Suppressor macrophage treated with lipopolysaccharide for 1 hour (primary cell): ENCODE measurements at places on chromosomes 3 and 15.
A peak's percentile ranks its signal among the peaks of the same experiment; 100 is the strongest.

DNA sequence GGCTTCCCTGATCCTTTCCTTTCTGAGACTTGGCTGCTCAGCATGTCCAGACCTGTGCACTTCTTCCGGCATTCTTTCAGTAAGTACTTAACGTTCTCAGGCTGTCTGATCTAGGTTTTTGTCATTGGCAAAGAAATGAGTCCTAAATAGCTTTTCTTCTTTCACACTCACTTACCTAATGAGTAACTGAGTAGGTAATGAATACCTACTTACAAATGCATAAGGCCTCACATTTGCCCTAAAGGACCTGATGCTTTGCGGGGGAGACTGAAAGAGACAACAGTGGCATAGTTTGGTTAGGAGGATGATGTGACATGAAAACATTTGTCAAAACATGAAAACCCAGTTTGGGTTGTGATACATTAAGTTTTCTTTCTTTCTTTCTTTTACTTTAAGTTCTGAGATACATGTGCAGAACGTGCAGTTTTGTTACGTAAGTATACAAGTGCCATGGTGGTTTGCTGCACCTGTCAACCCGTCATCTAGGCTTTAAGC is 516.7 kb upstream of the CFAP20DC start:
- DNase-seq, result no peak

DNA sequence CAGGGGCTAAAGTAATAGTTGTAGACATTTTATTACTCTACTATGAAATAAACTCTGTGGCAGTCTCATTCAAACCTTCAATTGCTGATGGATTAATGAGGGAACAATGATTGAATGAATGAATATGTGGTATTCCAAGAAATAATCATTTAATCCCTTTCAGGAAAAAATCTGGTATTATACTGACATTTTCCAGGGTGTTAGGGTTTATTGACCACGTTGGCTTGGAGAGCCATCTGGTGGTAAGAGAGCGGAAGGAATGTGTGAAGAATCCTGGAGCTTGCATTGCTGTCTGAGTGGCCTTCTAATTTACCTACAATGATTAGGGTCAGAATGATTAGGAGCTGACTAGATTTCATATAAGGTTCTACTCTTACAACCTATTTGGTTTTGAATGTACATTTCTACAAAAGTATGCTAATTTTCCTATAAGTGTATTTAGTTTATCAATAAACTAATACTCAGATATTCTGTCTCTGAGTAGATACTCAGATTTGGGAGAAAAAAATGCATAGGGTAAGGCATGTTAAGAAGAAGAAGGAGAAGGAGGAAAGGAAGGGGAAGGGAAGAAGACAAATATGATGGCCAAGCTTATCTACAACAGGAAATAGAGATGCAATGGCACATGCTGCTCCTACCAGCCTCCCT is 249.9 kb downstream of the ROBO1 start:
- peak; percentile 7 for DNase-seq

- DNase-seq, result no peak
Measured at GRCh38 chr15:63405159-63405558, 23.5 kb upstream of the CA12 start.

DNA sequence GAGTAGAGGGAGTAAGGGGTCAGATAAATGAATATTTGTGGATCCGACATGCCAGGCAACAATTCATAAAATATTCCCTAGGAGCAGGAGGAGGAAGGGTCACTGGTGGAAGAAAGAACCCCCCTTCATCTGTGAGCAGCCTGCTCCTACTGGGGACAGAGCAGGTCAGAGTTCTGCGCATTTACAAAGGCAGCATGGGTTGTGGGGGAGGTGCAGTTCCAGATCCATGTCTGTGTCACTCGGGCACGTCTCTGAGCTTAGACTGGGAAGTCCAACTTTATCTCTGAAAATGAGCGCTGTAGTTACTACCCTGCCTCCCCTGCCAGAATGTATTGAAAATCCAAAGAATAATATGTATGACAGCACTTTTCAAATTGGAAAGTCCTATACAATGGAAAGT is 115.2 kb downstream of the GABRG3 start:
- DNase-seq, result no peak

- no peak for DNase-seq
Measured at GRCh38 chr3:155739154-155739553, 5.7 kb downstream of the PLCH1 start.

GRCh38 chr3:177440456-177441104 is 243.3 kb upstream of the TBL1XR1 start:
- DNase-seq, result no peak

GRCh38 chr3:172549144-172549543 is 25.9 kb upstream of the TNFSF10 start:
- DNase-seq, result no peak

DNA sequence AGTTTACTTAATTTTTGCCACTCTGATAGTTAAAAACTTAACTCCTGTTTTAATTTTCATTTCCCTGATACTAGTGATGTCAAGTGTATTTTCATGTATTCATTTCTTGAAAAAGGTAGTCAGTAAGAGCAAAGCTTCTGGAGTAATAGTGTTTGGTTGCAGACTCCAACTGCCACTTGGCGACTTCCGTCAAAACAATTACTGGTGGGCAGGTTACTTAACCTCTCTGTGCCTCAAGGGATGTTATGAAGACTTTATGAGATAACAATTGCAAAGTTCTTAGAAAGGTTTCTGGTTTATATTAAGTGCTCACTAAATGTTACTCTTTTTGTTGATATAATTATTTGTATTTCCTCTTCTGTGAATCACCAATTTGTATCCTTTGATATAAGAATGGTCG is 129.7 kb downstream of the NFKBIZ start:
- DNase-seq, result no peak

- DNase-seq, result peak; percentile 28
Measured at GRCh38 chr15:84863565-84864443, 20.7 kb upstream of the SLC28A1 start.

DNA sequence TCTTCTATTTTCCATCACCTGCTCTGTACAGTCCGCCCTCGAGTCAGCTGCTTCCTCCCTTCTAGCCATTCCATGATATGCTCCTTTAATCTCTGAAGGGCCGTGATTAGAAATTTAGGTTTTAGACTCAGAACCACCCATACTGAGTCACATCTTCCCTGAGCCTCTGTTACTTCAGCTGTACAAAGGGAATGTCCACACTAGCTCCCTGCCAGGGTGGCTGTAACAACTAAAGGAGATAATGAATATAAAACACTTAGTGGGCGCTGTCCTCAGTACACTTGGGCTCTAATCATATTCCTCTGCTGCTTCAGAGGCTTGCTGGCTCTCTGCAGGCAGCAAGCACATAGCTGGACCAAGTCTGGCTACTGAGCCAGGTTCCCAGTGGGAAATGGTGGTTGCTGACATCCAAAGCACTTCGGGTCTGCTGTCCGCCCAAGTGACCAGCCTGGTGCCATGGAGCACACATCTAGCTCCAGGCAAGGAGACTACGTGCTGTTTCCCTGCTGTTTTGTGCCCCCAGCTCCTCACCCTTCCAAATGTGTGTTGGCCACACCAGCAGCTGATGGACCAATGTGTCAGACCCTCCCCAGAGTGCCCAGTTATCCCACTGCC is 901 bp upstream of the CHST14 start:
- peak; percentile 14 for DNase-seq

- peak; percentile 87 for DNase-seq
Measured at GRCh38 chr3:177820683-177821316, 623.5 kb upstream of the TBL1XR1 start.

- no peak for DNase-seq
Measured at GRCh38 chr3:43426388-43426787, 140.0 kb downstream of the SNRK start.

GRCh38 chr3:148493631-148494030 is 204.1 kb upstream of the AGTR1 start:
- DNase-seq, result no peak

GRCh38 chr3:13206799-13207577 is 133.8 kb upstream of the IQSEC1 start:
- no peak for DNase-seq

DNA sequence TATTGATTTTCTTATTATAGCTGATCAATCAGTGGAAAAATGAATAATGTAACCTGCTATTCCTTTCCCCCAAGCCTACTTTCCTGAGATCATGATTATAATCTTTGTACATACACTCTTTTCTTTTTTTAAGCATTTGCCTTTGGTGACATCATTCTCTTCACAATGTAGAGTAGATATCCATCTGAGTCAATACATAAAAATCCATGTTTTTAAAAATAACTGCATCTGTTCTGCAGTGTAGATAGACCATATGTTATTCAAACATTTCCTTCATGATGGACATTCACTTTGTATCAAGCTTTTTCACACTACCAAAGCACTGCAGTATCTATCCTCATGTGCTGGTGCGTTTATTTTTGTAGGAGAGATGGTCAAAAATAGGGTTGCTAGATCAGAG is 211.1 kb downstream of the PTPRG start:
- no peak for DNase-seq
